ENCODE measurements at places on chromosomes 1 and 21. TPM values are rescaled to one million over a fixed set of nuclear protein-coding genes. Genes with fewer than 3 reads are reported as not detected.

PTAFR gene
- under 0.01 TPM for total RNA-seq

MIGA1 gene
- 16.8 TPM for total RNA-seq

RHCE gene
- total RNA-seq, result under 0.01 TPM

FAM78B gene
- not detected for total RNA-seq

RPTN gene
- total RNA-seq, result not detected

Data from fibroblast of villous mesenchyme (primary cell).